ENCODE measurements at places on chromosomes 12 and 14.

DNA sequence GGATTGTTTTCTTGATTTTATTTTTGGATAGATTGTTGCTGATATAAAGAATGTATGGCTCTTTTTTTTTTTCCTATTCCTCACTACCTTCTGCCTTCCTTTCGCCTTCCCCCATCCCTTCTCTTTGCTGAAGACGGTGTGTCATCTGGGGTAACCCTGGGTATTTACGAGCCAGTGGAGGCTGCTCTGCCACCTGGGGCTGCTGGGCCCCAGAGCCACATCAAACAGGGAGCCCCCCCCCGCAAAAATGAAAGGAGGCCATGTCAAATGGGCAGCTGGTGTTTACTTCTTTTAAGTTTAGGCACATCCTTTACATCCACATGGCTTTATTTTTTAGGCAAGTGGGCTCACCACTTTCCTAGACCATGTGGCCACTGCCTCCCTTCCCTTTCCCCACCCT is 25.4 kb downstream of the CHST11 start:
- DNase-seq = no peak

- no peak for DNase-seq
Observed at GRCh38 chr12:14214495-14214894, 151.0 kb upstream of the ATF7IP start.

- no peak for DNase-seq
Observed at GRCh38 chr12:87960566-87960965, 68.6 kb downstream of the C12orf50 start.

GRCh38 chr12:128830505-128830893 is 6.7 kb upstream of the SLC15A4 start:
- DNase-seq = no peak

DNA sequence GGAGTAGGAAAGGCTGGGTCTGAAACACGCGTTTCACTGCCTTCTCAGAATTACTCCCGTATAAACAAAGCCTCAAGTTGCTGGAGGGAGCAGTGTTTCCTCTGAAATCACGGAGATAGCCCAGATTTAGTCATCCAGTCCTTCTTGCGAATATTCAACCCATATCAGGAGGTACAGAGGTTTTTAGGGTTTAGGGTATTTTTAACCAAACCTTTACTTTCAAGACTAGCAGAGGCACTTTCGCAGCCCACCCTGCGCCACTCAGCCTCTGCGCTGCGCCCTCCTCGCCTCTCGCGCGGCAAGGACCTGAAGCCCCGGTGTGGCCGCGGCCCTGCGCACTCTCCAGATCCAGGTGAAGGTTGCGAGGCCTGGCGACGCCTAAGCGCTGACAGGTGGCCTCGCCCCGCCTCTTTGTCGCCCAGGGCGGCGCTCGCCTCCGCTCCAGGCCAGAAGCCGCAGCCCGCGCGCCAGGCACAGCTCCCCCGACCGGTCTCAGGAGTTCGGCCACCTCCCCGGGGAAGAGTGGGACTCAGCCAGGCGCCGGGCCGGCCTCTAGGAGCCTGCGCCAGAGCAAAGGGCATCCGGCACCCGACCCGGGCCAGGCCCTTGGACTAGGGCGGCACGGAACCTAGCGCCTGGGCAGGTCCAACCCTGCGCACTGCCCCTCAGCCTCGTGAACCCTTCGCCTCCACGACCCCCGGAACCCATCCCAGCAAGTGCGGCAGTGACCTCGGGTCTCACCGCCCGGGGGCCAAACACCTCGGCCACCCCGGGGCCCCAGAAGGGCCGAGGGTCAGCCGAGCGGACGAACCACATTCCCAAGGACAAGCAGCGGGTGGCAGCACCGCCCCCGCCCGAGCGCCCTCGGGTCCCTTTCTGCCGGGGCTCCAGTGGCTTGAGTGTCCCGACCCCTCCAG is 1.8 kb upstream of the SAMD4A start:
- DNase-seq = peak; percentile 25

DNA sequence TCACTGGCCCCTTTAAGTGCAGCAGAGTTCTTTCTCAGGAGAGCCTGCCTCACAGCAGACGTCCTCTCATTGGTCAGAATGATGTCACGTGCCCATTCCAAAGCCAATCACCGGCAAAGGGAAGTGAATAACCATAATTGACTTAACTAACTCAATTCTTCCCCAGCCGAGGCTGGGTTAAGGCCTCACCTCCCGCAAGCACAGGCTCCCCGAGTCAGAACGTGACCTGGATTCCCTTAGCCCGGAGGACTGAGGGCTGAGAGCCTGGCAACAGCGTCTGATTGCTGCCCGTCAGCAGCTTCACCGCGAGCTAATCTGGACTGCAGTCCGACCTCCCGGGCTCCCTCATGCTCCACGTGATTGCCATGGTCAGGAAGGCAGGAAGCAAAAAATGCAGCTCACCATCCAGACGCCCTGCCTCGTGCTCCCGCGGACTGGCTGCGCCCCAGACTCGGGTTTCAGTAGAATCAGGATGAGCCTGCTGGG is 92.1 kb upstream of the FZD10 start:
- no peak for DNase-seq

- no peak for DNase-seq
Observed at GRCh38 chr14:46769292-46769691, 117.7 kb upstream of the RPL10L start.

- DNase-seq = no peak
Observed at GRCh38 chr14:92668276-92668973, 80.0 kb downstream of the LGMN start.
